ENCODE measurements at places on chromosomes 2 and 18.
A peak's percentile ranks its signal among the peaks of the same experiment; 100 is the strongest.

- no peak for DNase-seq
Observed at GRCh38 chr2:76445880-76446279, 735.2 kb upstream of the GCFC2 start.

- peak; percentile 49 for DNase-seq
Observed at GRCh38 chr18:23828426-23828825, 139.2 kb downstream of the LAMA3 start.

DNA sequence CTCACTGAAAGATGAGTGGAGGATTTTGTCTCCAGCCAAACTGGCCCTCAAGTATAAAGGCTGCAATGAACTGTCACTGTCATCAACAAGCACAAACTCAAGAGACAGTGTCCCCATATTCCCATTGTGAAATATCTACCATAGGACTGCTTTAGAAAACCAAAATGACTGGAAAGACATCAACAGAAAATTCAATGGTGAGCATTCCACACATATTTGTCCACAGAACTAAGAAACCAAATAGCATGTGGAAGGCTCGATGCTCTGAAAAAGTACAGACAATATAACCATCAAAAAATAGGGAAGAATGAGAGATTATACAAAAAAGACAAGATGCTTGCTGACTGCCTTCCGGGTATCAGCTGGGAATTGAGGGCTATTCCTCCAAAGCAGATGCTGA lies 37.6 kb downstream of the TGFBRAP1 start:
- no peak for DNase-seq

- DNase-seq, result no peak
Observed at GRCh38 chr2:241797441-241798080, 11.4 kb upstream of the NEU4 start.

DNA sequence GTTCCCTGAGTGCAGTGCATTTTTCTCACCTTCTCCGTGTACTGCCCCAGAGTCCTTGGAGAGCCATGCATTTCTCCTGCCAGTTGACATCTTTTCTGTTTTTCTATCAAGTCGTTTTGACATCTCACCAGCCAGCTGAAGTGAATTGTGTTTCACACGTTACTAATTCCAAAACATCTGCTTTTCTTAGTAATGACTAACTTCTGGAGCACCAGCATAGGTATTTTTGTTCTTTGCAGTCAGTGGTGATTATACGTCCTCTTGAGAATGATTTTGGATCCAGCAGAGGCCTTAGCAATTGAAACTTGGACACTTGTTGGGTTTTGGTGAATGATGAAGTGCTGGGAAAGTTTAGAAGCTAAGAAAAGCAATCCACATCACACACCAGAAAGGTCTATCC lies 112.5 kb downstream of the PIK3C3 start:
- no peak for DNase-seq

- no peak for DNase-seq
Observed at GRCh38 chr2:233058717-233059546, 1.2 kb upstream of the INPP5D start.

- DNase-seq, result no peak
Observed at GRCh38 chr2:81942136-81942680, 1637.7 kb upstream of the LRRTM1 start.

DNA sequence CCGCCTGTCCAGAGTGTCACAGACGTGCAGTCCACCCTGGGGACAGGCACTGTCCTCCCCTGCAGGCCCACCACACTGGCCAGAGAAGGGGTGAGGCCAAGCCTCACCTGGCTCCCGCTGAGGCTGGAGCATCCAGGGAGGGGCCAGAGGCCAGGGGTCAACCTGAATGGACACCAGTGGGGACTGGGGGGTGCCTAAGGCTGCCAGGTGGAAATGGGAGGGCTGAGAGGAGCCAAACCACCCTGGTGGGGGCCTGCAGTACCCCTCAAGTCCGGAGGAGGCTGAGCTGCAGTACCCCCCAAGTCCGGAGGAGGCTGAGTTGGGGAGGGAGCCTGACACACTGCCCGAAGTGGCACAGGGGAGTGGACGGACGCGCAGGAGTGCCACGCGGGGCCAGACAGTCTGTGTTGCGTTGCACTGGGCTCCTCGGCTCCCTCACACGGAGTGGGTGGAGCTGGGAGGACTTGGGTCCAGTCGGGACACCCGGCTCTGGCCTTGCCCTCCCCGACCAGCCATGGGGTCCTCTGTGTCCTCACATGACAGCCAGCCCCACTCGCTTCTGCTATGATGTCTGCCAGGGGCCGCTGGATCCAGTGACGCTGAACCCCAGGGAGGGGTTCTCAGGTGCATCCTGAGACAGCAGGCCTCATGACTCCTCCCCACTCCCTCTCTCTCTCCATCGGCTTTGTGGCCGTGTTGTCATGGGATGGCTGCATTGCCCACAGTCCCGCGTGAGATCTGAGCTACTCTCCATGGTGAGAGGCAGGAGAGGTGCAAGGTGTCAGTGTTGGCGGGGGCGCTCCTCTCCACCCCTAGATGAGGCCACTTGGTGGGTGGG lies 22.3 kb upstream of the GPC1 start:
- DNase-seq, result no peak

GRCh38 chr2:208069186-208069585 lies 43.9 kb upstream of the PLEKHM3 start:
- DNase-seq, result no peak

- no peak for DNase-seq
Observed at GRCh38 chr18:58196881-58197872, 153.2 kb downstream of the NEDD4L start.

DNA sequence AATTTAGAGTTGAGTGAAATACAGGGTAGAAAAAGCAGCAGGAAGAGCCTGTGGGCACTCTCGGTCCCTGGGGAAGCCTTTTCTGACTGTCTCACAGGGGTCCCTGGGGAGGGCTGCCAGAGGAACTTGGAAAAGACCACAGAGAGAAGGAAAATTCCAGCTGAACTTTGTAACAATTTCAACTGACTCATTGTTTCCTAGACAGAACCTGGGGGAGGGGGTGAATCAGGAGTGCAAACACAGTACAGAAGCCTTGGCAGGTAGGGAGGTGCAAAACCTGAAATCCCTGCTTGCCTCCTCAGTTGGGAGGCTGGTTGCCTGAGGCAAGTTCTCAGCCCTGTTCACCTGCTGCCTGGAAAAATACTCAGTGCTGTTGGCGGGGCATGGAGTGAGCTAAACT lies 106.8 kb downstream of the GRB14 start:
- DNase-seq, result no peak

DNA sequence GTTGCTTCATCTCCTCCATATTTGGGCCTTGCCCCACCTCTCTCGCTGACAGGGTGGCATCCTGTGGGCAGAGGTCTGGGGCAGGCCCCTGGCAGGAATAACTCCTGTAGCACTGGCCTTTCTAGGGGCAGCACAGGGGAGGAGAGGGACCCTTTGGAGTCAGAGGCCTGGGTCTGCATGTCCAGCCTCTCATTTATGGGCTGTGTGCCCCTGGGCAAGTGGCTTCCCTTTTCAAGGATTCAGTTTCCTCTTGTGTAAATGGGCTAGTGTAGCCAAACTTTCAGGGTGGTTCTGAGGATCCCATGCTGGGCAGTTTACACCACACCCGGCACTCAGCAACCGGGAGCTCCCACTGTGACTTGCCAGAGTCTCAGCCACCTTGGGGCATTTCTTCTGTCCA lies 23.4 kb downstream of the ADRA2B start:
- DNase-seq, result no peak

GRCh38 chr2:45643543-45644542 lies 7.6 kb upstream of the PRKCE start:
- DNase-seq, result peak; percentile 81

DNA sequence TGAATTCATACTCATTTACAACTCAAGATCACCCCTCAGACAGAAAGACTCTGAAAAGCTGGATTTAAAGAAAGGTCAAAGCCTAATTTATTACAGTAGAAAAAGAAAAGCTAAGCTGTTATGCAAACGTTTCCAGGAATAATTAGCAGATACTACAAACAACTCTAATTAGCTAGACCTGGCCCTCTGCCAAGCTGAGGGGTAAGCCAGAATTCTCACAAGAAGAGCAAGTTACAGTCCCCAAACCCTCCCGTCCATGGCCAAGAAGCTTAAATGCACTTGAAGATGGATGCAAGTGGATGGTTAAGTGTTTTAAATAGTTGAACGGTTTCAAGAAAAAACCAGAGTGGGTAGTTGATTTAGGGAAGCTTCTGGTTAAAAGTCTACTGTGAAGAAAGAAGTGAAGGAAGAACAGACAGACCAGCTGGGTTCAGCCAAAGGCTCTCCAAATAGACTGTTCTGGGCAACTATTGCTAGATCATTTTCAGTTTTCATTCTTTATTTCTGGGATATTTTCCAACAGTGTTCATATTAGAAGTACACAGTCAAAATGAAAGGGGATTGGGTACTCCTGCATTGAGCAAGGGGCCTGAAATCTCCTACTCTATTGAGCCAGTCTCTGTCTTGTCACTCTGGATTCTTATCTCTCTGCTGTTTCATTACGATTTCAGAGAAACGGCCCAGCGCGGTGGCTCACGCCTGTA lies 4.8 kb downstream of the LMAN2L start:
- no peak for DNase-seq

- DNase-seq, result no peak
Observed at GRCh38 chr2:42923580-42924417, 131.4 kb upstream of the HAAO start.

DNA sequence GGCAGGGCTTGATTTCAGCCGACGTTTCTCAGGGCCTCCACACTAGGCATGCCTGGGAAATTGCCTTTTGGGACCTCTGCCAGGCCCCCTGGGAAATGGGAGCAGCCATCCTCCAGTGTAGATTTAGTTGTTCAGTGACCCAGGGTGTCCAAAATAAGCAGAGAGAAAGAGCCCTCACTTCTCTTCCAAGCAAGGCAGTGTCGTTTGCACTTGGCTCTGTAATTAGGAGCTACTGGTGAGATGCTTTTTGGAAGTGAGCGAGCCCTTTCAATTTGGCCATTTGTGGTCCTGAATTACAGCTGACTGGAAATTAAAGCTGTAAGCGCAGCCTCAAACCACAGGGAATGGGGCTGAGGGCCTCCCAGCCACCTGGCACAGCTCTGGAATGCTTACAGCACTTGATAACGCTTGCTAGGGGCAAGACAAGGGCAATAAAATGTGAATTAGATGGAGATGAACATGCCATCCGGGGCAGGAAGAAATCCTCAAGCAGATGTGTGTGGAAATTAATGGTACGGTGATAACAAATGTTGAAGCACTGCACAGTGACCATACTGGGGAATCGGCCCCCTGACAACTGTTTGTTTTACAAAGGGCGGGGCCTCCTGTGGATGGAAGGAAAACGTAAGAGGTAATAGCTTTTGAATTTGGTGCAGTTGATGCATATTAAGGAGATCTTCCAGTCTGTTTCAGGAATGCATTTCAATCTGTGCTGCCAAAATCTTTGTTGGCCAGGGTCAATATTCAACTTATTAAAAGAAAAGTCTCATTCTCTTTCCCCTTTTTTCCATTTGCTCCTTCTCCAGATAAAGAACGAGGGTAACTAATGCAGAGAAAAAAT lies 173.1 kb downstream of the UXS1 start:
- no peak for DNase-seq

GRCh38 chr2:54579682-54580620 lies 123.8 kb downstream of the SPTBN1 start:
- peak; percentile 37 for DNase-seq
